ENCODE measurements at places on chromosomes 3 and 15.
A peak's percentile ranks its signal among the peaks of the same experiment; 100 is the strongest.

- DNase-seq: no peak
These were observed 1.8 kb upstream of the NAALADL2 start for GRCh38 chr3:174857301-174857700.

- no peak for DNase-seq
These were observed 1.6 kb downstream of the SPATA16 start for GRCh38 chr3:173139420-173139819.

- no peak for DNase-seq
These were observed 409.4 kb upstream of the PPP2R3A start for GRCh38 chr3:135556174-135556573.

DNA sequence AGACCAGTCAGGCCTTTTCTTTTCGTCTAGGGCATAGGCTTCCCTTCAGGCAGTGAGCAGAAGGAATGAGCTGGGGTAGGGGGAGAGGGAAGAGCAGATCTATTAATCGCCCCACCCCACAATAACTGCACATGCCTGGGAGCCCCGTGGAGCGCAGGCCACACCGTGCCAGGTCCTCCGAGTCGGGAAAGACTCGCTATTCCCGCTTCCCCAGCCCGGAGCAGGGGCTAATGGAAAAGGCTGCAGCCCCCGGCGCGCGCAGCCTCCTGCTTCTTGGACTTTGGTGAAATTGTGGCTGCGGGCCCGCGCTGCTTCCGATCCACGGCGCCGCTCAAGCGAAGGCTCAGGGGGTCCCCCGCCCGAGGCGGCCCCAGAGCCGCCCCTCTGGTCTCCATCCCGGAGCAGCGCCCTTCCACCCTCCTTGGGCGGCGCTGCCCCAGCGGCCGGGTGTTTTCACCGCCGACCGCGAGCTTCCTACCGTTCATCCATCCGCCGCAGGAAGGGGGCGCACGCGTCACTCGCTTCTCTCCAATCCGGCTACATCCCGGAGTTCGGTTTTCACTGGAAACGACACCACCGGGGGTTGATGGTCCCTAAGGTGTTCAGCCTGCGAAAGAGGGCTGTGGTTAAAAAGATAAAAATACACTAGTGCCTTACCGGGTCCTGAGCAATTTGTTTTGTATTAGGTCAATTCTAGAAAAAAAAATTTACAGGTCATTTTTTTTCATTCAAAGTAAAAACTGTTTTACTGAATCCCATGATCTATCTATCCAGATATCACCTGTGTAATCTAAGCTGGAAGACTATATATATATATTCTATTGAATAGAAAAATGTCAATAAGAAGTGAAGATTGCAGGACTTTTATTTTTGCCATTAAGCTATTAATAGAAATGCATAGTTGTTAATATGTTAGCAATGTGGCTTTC is 4.4 kb upstream of the SYNM start:
- no peak for DNase-seq

- no peak for DNase-seq
These were observed 123.7 kb upstream of the HACD2 start for GRCh38 chr3:123708531-123708930.

DNA sequence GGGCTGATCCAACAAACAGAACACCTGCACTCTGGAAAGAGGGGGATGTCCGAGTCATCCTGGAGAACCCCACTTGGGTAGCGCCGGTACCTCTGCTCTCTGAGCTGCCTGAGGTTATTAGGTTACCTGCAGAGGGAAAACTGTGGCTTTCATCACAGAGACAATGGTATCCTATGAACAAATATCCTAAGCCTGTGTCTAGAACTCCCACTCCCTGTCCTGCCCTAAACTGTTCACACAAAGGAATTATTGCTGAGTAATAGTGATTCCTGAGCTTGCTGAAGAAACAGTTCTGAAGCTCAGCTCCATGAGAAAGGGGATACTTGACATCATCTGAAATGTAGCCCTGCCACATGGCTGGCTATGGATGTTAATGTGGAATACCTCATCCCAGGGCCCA is 31.9 kb upstream of the WNT5A start:
- no peak for DNase-seq

GRCh38 chr3:187291001-187291511 is 481 bp downstream of the MASP1 start:
- no peak for DNase-seq

GRCh38 chr3:128152419-128153155 is 694 bp upstream of the EEFSEC start:
- DNase-seq: no peak

DNA sequence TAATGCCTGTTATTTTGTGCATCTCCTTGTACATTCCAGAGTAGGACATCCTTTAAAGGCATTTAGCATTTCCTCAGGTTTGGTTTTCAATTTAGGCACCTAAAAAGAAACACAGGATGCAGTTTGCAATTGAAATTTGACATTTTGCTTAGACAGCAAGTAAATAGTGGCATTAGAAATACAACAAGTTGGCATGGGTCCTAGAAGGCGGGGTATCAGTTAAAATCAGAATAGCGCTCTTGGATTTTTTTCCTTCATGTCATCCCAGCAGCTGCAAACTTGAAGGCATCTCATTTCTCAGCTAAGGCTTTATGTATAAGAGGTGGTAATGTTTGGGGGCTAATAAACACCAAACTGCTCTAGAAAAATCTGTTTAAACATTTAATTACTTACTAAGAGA is 47.5 kb upstream of the SKOR1 start:
- DNase-seq: no peak

DNA sequence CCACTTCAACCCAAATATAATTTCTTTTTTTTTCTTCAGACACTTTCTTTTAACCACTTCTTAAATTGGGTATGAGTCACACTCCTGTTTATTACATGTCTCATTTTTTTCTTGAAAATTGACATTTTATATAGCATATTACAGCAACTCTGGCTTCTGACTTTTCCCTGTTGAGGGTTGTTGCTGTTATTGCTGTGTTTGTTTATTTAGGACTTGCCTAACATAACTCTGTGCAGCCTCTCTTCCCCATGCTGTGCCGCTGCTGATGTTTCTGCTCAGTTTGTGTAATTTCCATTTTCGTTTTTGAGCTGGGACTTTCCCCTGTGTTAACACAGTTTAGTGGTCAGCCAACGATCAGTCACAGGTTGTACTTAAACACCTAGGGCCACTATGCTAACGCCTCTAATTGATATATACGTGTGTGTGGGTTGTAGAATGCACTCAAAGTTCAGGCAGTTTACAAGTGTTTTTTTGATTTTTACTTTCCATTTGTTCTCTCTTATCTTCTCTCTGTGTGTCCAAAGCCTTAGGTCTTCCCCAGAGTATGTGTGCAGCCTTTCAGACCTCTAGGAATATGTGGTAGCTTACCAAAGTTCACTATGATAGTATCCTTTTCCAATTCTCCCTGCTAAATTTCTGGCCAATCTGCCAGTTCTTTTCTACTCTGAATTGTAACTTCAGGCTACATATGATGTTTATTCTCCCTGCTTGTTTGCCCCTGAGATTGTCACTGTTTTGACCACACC is 337.2 kb downstream of the ZBTB20 start:
- DNase-seq: peak; percentile 15

GRCh38 chr3:36933540-36934296 is 11.1 kb downstream of the TRANK1 start:
- no peak for DNase-seq

GRCh38 chr3:127790882-127791183 is 31.5 kb downstream of the MGLL start:
- DNase-seq: no peak

- no peak for DNase-seq
These were observed 74.2 kb downstream of the MAGEF1 start for GRCh38 chr3:184637705-184638104.

- no peak for DNase-seq
These were observed 526.3 kb downstream of the OTOL1 start for GRCh38 chr3:162022911-162023310.

GRCh38 chr3:77283108-77283507 is 243.2 kb downstream of the ROBO2 start:
- no peak for DNase-seq

DNA sequence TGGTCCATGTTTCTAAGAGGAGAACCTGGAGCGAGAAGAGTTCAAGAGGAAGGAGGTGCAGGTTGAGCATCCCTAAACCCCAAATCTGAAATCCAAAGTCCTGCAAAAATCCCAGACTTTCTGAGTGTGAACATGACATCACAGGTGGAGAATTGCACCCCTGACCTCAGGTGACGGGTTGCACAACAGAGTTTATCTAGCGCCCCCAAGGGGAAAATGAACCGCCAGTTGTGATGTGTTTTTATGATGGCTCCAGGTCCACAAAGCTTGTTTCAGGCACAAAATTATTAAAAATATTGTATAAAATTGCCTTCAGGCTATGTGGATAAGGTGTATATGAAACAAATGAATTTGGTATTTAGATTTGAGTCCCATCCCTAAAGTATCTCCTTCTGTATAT is 420.0 kb downstream of the GABRB3 start:
- DNase-seq: no peak

GRCh38 chr15:32677238-32677750 is 35.8 kb downstream of the SCG5 start:
- DNase-seq: no peak

DNA sequence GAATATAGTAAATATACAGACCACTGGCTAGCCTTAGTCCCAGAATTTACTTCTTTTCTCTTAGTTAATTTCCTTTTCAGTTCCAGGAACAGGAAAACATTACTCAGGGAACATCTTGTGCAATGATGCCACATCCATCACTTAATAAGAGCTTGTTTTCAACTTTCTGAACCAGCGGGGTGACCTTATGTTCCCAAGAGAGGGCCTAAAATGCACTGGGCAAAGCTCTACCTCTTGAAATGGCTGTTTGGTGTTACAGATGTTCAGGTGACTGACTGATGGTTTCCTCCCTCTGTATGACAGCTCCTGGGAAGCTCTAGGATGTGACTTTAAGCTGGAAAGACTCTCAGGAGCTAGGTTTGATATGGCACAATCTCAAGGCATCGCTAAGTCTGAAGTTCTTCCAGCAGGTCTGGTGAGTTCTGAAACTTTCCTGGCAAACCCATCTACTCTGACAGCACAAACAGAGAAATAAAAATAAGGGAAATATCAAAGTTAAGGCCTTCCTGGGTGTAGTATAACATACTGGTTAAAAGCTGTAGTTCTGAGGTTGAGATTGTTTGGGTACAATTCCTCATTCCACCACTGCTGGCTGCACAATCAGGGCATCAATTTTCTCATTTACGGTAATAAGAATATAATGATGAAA is 98.6 kb downstream of the ZIC1 start:
- no peak for DNase-seq

DNA sequence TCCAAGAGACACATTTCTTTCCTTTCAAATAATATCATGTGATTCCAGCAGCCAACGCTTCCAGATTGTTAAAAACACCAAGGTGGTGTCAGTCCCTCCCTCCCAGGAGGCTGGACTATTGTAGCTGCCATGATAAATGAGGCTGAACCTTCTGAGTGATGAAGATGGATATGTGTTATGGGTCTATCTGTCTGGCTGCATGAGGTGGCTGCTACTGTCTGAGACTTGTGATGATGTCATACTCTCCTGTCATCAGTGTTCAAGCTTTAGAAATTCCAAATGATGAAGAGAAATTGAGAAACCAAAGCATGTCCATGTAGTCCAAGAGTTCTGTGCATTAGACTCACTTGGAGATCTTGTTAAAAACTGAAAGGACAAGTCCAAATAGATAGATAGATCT is 683.0 kb downstream of the NTRK3 start:
- no peak for DNase-seq

GRCh38 chr3:126487151-126487771 is 11.6 kb upstream of the ZXDC start:
- DNase-seq: no peak

GRCh38 chr3:150074697-150075416 is 104.2 kb upstream of the PFN2 start:
- no peak for DNase-seq

GRCh38 chr15:32746116-32746857 is 28.5 kb downstream of the GREM1 start:
- no peak for DNase-seq

GRCh38 chr3:53819163-53819868 is 26.9 kb downstream of the CHDH start:
- no peak for DNase-seq

DNA sequence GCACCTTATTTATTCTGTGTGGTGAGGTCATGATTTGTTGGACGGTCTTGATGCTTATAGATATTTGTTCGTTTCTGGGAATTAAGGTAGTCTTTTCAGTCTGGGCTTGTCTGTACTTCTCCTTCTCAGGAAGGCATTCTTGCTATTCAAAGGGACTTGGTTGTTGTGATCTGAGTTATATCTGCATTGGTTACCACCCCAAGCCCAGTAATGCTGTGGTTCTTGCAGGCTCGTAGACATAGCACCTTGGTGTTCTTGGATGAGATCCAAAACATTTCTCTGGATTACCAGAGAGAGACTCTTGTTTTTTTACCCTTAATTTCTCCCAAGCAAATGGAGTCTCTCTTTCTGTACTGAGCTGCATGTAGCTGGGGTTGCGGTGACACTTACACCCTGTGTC is 128.0 kb upstream of the CBLB start:
- no peak for DNase-seq

GRCh38 chr3:61221759-61222362 is 29.4 kb downstream of the FHIT start:
- no peak for DNase-seq

DNA sequence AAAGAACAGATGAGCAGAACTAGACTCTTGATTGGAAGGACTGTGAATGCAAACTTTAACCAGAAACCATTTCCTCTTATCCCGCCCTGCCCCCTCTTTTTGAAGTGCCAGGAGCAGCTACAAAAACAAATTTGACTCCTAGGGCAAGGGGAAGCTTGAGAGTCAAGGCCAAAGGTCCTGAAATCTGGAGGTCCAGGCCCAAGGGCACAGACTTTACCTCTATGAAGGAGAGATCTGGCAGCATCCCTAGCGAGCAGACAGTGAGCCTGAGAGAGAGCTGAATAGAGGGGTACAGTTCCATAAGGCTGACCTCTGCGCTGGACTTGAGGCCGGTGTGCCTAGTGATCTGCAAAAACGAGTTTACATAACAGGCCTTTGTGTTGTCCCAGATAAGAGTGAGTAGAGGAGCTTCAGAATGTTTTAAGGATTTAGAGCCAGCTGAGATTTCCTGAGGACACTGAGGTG is 5.1 kb downstream of the RAB43 start:
- DNase-seq: peak; percentile 46
